ENCODE measurements at places on chromosomes 7 and 10.

DNA sequence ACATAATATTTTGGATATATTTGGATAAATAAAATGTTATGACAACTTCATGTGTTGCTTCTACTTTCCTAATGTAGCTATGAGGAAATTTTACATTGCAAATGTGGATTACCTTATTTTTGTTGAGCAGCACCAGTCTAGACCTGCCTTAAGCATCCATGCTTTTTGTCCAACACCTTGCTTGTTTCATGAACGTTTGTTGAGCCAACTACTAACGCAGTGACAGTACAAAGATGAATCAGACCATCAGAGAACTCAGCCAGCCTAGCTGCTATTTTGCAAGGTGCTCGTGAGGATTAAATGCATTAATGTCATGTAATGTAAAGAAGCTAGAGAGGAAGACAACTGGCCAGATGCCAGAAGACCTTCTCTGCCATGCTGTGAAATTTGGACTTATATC lies 1.1 kb upstream of the ZC3HAV1L start:
- DNase-seq, result no peak

DNA sequence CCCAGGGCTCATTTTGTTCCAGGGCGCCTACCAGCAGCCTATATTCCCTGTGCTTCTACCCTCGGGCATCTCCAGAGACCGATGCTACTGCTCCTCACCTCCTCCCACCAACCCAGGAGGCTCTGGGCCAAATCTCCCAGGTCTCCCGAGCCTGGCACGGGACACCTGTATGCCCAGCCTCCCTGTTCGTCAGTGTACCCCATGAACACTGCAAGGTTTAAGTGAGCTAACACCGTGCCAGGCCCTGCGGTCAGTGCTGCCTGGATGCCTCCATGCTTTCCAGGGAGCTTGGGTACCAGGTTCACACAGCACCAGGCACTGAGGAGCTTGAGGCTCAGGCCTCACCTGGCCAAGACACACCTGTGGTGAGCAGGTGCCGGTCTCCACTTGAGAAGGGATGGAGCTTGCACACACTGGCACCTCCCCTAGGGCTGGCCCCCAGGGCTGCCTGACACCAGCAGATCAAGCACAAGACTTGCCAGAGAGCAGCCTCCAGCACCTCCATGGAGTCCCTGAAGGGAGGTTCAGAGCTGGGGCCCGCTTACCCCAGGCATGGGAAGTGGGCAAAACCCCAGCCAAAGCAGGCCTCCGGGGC lies 80.3 kb downstream of the FAM53B start:
- no peak for DNase-seq

DNA sequence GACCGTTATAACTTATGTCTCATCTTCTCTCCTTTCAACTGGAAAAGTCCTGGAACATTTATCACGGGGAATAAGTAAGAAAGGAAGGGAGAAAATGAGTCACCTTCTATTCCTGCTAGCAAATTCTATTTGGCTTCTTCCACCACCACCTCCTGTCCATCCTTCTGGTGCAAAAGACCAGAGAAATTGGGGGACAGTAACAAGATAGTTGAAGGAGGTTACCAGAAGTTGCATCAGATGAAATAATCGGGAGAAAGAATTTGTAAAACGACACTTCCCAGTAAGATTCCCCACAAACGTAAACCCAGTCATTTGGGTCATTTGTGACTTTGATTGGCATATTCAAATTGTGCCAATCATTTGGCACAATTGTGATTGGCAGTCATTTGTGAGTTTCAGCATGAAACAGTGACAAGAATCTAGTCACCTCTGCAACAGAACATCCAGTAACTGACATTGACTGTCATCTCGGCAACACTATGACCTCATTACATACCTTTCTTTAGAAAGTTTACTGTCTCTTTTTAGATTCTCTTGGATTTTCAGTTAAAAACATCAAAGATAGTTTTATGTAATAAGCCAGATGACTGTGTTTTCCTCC lies 51.3 kb upstream of the PIK3CG start:
- no peak for DNase-seq

GRCh38 chr10:81403451-81403850 lies 471.5 kb upstream of the NRG3 start:
- no peak for DNase-seq

DNA sequence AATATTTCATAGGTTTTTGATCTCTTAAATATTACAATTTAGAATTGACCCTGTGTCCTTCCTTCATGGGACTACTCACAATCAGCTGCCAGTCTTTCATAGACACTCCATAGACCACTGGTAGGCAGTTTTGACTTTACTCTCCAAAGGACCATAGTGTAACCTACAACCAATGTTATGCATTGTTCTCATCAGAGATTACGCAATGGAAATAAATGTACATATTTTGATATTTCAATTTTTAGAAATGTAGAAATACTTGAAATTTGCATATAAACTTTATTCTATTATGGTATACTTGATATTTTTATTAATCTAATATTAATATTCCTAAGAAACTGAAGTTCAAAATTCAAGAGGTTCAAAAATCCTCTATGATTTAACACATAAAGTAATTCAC lies 446.4 kb upstream of the KCND2 start:
- DNase-seq, result no peak

GRCh38 chr7:13742126-13742525 lies 247.3 kb downstream of the ETV1 start:
- no peak for DNase-seq

- DNase-seq, result no peak
These were observed 100.7 kb downstream of the NKX6-2 start for GRCh38 chr10:132685101-132685891.

DNA sequence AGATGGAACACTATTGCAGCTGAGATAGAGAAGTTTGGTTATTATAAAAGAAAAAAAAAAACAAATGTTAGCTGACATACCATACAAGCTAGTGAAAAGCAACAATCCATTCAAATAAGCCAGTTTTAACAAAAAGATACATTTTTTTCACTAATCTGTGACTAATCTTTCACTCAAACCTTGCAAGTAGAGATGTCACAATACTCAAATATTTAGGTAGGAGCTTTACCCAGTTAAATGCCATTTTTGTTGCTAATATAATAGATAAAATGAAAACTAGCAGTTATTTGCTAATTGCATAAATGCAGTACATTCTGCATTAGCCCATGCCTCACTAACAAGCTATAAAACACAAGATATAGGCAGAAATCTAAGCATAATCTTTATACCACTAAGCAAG lies 123.6 kb downstream of the BTAF1 start:
- DNase-seq, result no peak

GRCh38 chr7:51590746-51591145 lies 274.1 kb upstream of the COBL start:
- no peak for DNase-seq

- no peak for DNase-seq
These were observed 110.7 kb downstream of the RNF32 start for GRCh38 chr7:156751319-156751718.

- no peak for DNase-seq
These were observed 18.6 kb upstream of the VDAC2 start for GRCh38 chr10:75191821-75192568.

DNA sequence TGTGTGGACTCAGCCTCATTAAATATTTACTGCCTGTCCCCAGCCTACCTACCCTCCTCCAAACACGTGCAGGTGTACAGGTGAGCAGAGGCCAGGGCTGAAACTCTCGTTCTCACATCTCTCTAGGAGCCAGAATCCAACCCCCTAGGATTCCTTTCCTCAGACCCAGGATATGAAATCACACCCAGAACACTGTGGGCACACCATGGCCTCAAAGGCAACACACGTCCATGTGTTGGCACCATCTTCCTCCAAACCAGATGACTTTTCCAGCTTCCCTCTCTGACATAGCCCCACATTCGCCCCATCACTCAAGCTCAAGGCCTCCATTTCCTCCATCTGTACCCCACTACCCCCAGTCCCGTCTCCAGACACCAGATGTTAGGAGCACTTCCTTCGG lies 51.8 kb upstream of the DUSP5 start:
- no peak for DNase-seq

- DNase-seq, result peak; percentile 47
These were observed 437.4 kb upstream of the GALNT17 start for GRCh38 chr7:70694434-70694970.

GRCh38 chr10:57482259-57482658 lies 785.4 kb downstream of the IPMK start:
- DNase-seq, result no peak

DNA sequence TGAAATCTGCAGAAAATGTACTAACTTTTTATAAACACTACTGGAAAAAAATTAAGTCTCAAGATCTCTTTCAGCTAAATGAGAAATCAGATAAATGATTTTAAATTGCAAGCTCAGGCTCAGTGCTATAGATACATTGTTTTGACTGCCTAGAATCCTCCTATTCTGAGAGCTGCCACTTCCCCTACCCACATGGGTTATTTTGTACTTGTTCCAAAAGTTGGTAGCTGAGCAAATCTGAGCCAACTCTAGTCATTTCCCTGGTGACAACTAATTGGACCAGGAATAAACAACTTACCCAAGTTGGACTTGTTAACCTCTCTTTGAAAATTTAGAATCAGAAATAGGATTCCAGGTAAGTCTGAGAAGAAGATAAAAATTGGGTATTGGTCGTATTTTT lies 202.1 kb downstream of the MBL2 start:
- no peak for DNase-seq

- no peak for DNase-seq
These were observed 45.2 kb upstream of the EBF3 start for GRCh38 chr10:130009228-130009627.

DNA sequence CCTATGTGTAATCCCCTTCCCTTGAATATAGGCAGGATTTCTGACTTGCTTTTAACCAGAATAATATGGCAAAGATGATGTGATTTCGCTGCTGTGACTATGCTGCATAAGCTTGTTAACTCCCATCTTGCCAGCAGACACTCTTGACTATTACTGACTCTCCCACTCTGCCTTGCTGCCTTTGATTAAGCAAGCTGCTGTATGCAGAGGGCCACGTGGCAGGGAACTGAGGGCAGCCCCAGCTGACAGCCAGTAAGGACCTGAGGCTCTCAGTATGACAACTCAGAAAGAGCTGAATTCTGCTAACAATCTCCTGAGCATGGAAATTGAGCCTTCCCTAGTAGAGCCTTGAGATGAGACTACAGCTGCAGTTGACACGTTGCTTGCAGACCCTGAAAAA lies 279.4 kb upstream of the CACNA2D1 start:
- DNase-seq, result no peak

DNA sequence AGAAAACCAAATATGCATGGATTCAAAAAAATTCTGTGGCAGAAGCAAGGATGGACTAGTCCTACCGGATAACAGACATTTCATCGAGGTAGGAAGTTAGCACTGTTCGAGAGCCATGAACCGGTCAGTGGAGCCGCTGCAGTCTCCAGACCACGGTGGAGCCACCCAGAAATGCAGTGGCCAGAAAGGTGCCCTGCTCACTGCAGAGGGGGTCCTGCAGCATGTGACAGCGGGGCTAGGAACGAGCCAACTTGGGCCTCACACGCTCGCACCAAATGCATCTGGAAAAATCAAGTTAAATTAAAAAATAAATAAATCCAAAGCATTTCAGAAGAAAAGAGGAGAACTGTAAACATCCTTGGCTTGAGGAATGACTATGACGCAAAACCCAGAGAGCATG lies 13.1 kb upstream of the CFAP46 start:
- no peak for DNase-seq

DNA sequence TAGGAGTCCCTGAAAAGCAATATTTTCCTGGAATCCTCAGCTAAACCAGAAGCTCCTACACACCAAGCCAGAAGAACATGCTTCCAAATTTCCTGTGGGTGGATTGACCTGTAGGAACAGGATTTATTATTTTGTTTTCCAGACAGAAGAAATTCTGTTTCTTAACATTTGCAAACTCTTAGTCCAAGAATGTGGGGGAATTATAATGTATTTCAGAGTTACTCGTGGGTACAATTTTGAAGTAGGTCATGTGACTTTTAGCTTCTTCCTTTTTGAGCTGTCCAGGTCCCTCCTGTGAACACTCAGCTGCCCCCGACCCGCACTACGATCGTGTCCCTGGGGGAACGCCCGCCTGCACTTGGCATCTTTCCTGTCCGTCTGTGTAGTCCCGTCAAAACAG lies 27.7 kb upstream of the VIPR2 start:
- no peak for DNase-seq

DNA sequence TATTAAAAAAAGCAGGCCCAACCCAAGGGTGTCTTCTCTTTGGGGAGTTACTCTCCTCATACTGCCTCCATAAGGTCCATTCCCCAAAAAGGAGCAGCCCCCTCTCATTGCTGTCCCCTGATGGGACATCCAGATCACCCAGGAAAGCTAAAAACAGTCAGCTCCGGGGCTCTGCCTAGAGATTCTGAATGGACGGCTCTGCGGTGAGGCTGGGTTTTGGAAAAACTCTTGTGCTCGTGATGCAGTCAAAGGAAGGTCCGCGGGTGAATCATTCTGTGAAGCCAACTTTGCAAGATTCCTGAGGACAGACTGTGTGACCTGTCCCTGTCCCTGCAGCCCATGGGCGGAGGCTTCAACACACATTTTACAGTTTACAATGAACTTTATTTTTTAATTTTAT lies 351.5 kb downstream of the TYW1 start:
- DNase-seq, result no peak

DNA sequence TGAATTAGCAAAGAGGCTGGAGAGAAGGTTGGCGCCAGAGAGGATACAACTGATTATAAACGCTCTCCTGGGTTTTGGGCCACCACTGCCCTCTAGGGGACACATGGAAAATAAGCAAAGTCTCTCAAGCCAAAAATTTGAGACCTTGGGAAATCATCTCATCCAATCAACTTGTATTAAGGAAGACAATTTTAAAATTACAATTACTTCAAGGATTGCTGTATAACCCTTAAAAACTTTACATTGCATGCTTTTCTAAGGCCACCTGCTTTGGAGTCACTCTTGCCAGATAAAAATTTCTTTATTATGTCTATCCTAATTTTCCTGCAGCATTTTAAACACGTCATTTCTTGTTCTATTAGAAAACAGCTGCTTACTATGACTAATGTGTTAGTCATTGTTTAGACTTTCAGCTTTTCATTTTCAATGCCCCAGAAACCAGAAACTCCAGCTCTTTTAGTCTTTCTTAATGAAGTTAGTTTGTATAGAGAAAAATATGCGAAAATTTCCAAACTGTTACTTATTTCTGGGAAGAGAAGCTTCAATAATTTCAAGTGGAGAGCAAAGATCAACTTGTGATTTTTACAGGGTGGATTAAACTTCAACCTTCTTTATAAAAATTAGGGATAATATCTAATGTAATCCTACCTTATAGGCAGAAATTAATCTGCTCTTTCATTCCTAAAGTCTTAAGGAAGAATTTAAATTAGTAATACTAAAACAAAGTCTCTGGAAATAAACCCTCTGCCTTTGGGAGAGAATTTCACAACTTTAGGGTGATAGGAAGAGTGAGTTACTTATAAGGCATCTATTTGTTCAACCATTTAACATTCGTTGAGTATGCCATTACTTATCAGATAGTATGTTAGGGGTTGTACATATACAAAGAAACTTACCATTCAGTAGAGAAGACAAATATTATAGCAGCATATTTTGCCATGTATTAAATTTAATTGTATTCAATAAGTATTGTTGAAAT lies 20.6 kb upstream of the RHOBTB1 start:
- peak; percentile 67 for DNase-seq

DNA sequence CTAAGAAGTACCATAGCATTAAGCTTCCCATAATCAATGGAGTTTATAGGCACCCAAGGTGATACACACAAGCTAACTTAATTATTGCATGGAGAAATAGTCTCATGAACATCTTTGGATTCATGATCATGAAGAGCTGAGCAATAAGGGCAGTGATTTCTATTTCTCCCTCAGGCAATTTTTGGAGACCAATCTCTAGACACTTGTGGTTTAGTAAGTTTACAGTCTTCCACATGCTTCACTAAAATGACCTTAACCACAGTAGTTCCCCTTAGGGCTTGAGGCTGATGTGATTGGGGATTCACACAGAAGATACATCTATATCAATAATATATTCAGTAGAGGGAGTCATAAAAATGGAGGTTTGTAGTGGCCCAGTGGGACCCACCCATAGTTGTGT lies 241.2 kb downstream of the CCDC7 start:
- DNase-seq, result no peak
